ENCODE measurements at places on chromosomes 16 and 17.

GRCh38 chr16:11877374-11877773, 26.0 kb upstream of the RSL1D1 start:
- DNase-seq, result no peak

- peak; percentile 98 for DNase-seq
Measured at GRCh38 chr17:7836596-7837407, 2.8 kb downstream of the KDM6B start.

DNA sequence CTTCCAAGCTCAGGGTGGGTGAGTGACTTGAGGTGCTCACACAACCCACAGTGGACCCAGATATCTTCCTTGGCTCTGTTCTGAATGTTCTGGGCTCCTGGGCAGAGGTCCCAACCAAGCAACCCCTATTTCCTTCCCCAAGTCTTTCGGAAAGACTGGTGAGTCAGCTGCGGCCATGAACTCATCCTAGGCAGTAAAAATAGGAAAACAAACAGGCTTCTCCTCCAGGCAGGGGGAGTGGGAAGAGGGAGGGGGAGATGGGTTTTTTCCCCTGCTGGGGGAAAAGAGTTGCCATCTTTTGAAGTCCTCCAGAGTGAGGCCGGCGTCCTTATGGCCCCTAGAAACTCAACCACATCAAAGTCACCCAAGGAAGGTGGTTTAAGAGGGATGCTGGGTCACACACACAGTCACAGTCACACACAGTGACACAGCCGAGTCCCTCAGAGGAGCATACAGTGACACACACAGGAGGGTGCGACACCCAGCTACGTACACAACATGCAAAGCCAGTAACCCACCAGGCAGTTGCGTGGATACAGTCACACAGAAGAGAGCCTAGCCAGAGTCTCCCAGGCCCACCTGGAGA, 16.0 kb upstream of the DLX4 start:
- no peak for DNase-seq

GRCh38 chr17:64146418-64147109, 16.6 kb upstream of the ERN1 start:
- DNase-seq, result peak; percentile 89

- no peak for DNase-seq
Measured at GRCh38 chr16:32116080-32116479, 137.0 kb upstream of the TP53TG3D start.

GRCh38 chr16:14608604-14609003, 21.5 kb downstream of the PARN start:
- DNase-seq, result no peak
